ENCODE measurements at places on chromosomes 2 and 18. TPM values are rescaled to one million over a fixed set of nuclear protein-coding genes. Genes with fewer than 3 reads are reported as not detected.

Gene DNAH7
- total RNA-seq, result under 0.01 TPM

Gene GPR55
- not detected for total RNA-seq

Gene ACTG2
- total RNA-seq, result 16.5 TPM

Gene MRO
- 0.30 TPM for total RNA-seq

Gene RBM44
- under 0.01 TPM for total RNA-seq

Gene CAVIN2
- total RNA-seq, result 28.5 TPM

Gene ASB3
- total RNA-seq, result 16.3 TPM
